Activated naive CD4-positive, alpha-beta T cell treated with Interleukin-2 at 50 U/mL for 16 hours (primary cell): ENCODE measurements at places on chromosomes 12 and 14.
A peak's percentile ranks its signal among the peaks of the same experiment; 100 is the strongest.

- no peak for DNase-seq
These were observed 300.5 kb downstream of the CACNA1C start for GRCh38 chr12:2353281-2353680.

GRCh38 chr12:46269429-46270241, 792 bp upstream of the SLC38A1 start:
- peak; percentile 78 for DNase-seq

DNA sequence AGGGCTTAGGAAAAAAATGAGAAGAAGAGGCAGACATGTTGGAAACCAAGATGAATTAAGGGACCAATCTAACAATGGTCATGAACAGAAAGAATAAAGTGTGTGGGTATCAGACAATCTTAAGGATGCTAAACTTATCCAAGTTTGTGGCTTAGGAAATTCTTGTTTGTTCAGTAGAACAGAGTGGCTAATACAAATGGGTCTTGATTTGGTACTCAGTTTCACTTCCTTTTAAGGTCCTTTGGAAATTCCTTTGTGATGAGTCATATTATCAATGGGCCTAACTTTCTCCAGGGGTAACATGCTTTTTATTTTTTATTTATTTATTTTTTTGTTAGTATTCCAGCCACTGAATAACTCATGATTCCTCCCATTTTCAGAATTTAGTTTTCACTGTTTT, 1154.7 kb upstream of the FLRT2 start:
- DNase-seq, result no peak

GRCh38 chr14:20607617-20608016, 16.4 kb upstream of the RNASE12 start:
- no peak for DNase-seq

DNA sequence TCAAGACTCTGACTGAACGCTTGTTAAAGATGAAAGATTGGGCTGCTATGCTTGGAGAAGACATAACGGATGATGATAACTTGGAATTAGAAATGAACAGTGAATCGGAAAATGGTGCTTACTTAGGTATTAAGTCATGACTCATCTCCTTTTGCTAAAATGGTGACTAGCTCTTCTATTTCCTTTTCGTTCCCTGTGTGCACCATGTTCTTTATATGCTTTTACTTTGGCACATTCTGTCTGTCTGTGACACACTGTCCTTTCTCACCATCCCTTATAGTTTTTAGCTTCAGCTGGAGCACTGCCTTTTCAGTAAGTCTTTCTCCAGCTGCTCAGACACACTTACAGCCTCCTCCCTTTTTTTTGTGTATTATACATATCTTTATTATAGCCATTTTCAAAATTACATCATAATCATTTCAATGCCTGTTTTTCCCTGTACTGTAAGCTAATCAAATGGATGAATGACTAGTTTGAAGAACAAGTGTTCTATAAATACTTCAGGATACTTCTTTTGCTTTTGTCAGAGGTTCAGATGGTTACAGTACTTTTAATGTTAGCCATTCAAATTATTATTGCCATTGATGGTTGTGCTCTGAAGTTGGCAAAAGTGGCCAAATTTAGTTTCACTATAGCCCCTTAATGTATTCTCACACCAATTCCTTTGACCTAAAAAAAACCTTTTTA, 68.6 kb downstream of the MIA2 start:
- no peak for DNase-seq

DNA sequence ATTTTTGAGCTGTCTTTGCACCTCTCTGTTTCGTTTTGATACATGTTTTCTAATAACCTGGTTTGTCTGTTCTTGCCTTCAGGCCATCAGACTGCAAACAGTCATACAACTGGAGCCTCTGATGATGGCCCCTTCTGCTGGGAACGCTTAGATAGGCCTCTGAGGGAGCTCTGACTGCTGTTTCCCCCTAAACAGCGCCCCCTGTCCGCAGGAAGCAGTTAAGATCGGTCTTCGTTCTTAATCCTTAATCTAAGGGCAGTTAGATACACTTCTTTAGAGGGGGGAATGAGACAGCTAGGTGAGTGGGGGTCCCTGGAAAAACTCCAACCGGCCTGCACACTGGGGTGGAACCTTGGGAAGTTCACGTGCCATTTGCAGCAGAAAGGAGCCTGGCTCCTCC, 1338.8 kb upstream of the SEL1L start:
- no peak for DNase-seq

DNA sequence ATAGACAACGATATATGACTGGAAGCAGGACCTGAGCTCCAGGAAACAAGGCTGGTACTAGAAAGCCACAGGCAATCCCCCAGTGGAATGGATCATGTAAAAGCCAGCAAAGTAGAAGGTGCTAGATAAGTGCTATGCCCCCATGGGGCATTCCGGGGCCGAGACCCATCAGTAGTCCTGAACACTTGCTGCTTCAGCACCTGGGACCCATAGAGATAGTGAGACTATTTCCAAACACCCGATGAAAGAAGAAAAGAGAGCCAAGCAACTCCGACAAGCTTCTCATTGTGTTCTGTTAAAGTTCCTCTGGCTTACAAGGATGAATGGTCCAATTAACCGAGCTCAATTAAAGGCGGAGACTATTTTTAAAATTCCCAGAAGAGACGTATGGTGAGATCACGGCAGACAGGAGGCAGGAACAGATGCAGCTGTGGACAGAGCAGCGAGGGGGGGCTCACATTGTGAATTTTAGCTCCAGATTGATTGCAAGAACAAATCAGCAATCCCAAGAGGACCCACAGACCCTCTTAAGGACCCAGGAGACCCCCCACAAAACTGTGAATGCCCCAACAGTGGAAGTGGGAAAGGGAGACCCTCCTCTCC, 142.5 kb upstream of the OVCH1 start:
- DNase-seq, result no peak

GRCh38 chr12:104741077-104741476, 217.0 kb downstream of the SLC41A2 start:
- no peak for DNase-seq

- no peak for DNase-seq
These were observed 199.1 kb upstream of the KRR1 start for GRCh38 chr12:75710361-75711069.

DNA sequence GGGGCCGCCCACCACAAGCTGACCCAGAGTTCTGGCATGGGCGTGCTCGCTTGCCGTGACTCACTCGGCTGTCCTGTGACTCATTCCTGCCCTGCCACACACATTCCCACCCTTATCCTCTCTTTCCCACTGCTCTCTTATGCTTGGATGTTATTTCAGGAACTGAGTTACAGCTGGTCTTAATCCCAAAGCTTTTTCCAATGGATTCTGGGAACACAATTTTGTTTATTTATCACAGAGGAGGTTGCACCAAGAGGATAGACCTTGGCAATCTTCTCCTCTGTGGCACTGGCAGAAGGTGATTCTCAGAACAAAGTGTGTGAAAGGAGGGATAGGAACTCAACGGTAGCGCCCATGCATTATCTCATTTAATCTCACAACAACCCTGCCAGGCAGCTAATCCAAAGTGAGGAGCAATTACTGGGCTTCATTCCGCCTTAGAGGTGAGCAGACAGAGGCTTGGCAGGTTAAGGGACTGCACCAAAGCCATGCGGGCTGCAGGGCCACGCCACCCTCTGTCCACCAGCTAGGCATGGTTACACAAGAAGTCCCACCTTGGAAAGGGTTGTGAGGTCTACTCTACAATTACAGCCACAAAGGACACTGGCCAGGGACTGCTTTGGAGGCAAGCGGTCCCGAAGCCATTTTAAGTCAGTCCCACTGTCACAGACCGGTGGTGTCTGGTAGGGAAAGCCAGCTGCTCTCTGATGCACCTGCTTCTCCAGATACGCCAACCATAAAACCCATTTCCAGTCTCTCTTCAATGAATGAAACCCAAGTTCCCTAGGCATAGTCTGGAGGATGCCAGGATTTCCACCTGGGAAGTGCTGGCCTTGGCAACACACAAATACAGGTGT, 32.9 kb downstream of the SYNE3 start:
- DNase-seq, result no peak

- DNase-seq, result no peak
These were observed 15.2 kb downstream of the SLC8A3 start for GRCh38 chr14:70173569-70173968.

- no peak for DNase-seq
These were observed 945 bp downstream of the HCAR1 start for GRCh38 chr12:122729583-122730214.

- no peak for DNase-seq
These were observed 11.9 kb downstream of the PRDM4 start for GRCh38 chr12:107749083-107749482.

- DNase-seq, result no peak
These were observed 41.6 kb upstream of the CDK17 start for GRCh38 chr12:96441816-96442215.

DNA sequence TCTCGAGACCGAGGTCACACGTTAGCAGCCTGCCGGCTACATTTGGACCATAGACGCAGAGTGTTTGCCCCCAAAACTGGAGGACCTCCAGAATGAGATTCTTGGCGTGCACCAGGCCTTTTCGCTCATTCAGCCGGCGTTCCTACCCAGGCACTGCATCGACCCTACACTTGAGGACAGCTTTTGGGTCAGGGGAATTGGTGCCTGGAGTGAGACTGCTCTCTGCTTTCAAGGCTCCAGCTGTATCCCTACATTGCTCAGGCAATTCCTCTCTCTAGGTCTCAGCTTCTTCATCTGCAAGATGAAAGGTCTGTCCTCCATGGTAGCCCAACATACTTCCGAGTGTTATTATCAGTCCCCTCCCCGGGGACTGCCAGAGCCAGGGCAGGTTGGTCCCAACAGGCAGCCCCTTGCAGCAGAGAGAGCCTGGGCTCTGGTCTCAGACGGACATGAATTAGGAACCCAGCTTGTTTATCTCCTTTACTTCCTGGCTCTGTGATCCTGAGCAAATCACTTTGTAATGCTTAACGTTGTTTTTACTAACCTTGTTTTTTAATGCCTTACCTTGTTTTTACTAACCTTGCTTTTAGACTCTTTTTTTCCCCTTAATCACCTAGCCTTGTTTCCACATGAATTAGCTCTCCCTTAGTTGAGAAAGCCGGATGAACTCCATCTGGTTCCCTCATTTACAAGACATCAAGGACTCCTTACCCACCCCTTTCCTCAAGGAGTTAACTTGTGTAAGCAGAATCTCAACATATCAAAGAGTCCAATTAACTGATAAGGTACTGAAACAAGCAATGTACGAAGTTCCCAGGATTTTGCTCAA, 892 bp downstream of the TCHP start:
- peak; percentile 7 for DNase-seq

DNA sequence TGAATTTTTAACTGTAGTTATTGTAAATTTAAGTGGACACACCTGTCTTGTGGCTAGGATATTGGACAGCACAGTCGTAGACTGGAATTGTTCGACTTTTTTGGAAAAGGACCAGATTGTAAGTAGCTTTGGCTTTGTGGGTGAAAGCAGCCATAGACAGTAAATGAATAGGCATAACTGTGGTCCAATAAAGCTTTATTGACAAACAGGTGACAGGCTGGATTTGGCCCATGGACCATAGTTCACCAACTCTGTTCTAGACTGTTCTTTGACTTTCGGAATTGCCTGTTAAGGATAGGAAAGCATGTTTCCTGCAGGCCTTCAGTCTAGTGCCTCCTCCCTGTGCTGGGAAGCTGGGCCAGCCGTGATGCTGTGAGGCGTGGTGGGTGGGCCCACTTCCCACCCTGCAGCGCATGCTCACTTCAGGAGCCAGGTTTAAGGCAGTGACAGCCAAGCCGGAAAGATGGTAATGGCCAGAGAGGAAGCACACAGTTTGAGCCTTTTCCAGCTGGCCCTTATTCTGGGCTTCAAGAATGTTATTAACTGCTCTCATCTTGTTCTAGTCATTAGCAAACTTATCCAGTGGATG, 51.8 kb downstream of the PPP2R5C start:
- DNase-seq, result no peak

GRCh38 chr14:53766106-53766505, 190.5 kb downstream of the BMP4 start:
- DNase-seq, result no peak

DNA sequence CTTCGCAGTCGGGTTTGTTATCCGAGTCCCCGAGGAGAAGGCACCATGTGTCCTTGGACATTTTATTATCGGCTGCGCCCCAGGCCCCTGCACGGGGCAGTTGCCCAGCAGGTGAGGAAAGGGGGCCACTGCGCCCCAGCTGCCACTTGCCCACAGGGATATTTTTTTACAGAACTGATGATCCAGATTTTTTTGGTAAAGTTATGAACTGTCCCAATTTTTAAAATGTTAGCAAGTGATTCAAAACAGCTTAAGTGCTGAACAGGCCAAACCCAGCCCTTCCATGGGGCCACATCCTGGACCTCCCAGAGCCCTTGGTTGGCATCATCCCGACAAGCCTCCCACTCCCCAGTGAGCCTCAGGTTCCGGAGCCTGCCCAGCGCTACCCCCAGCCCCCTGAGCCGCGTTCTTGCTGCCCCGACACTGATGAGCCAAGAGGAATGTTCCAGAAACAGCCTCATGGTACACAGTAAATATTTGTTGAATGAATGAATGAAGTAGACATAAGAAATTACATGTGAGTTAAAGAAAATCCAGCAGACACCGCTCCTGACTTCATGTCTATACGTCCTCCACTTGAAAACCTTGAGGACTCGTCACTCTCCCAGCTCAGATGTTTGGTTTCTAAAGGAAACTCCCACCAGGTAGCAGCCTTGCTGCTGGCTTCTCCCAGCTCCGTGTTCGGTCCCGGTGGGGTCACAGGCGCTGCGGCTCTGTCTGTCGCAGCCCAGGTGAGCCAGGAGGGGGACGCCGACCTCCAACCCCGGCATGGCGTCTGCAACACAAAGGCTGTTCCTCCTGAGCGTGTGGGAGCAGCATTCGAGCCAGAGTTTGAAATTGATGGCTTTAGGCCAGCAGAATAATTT, 88.5 kb downstream of the ADGRD1 start:
- DNase-seq, result no peak

DNA sequence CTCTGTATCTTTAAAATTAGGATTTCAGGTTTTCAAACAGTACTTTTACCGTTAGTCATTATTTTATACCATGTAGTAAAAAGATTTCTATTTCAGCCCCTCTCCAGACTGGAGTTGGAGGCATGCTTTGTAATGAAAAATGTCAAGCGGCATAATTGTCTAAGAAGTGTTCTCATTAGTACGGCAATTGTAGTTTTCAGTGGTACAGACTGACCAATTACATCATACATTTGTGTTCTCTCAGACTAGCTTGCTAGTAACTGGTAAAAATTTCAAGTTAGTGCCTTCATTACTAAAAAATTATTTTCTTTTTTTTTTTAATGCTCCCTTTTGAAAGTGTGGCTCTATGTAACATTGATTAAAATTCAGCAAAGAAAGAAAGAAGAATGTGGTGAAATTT, 4.5 kb downstream of the USP30 start:
- DNase-seq, result no peak

- DNase-seq, result no peak
These were observed 724.0 kb upstream of the TMEM132C start for GRCh38 chr12:127542931-127543330.

GRCh38 chr14:84343656-84344055, 1186.3 kb upstream of the FLRT2 start:
- no peak for DNase-seq

GRCh38 chr14:64509036-64509435, 4.5 kb downstream of the ZBTB1 start:
- DNase-seq, result no peak
